ENCODE measurements at places on chromosomes 6 and 20. TPM values are rescaled to one million over a fixed set of nuclear protein-coding genes. Genes with fewer than 3 reads are reported as not detected.

HLA-E gene
- 28.5 TPM for total RNA-seq

OXT gene
- not detected for total RNA-seq

POPDC3 gene
- total RNA-seq = 7.4 TPM

CRISP2 gene
- total RNA-seq = 0.49 TPM

DTNBP1 gene
- total RNA-seq = 7.6 TPM

IL17F gene
- 0.25 TPM for total RNA-seq

TASP1 gene
- 18.2 TPM for total RNA-seq

BTN2A1 gene
- total RNA-seq = 11.1 TPM

GSS gene
- total RNA-seq = 22.6 TPM

SYCP2L gene
- total RNA-seq = 7.1 TPM

NHLRC1 gene
- total RNA-seq = 1.2 TPM

LCA5 gene
- total RNA-seq = 11.3 TPM

HTR1E gene
- not detected for total RNA-seq

PACRG gene
- 5.4 TPM for total RNA-seq

RSPO4 gene
- not detected for total RNA-seq

TFAP2D gene
- 0.49 TPM for total RNA-seq

IPCEF1 gene
- 10.1 TPM for total RNA-seq

PRELID3B gene
- total RNA-seq = 33.7 TPM

ALDH8A1 gene
- 0.74 TPM for total RNA-seq

C20orf144 gene
- total RNA-seq = not detected

SAMD5 gene
- total RNA-seq = 10.3 TPM

SYTL3 gene
- total RNA-seq = 3.0 TPM

RBM24 gene
- total RNA-seq = 26.1 TPM

SLC26A8 gene
- total RNA-seq = 3.2 TPM

NAA20 gene
- 26.6 TPM for total RNA-seq

MARCKS gene
- 269 TPM for total RNA-seq

ZFP57 gene
- total RNA-seq = not detected

CCND3 gene
- total RNA-seq = 13.0 TPM

PAX1 gene
- not detected for total RNA-seq

HLA-DQB2 gene
- not detected for total RNA-seq

SOX18 gene
- total RNA-seq = 1.2 TPM

AKAP12 gene
- 51.9 TPM for total RNA-seq

CCN6 gene
- total RNA-seq = not detected

SPAG4 gene
- 0.74 TPM for total RNA-seq

PABPC1L gene
- total RNA-seq = 5.2 TPM

FAM217A gene
- total RNA-seq = not detected

MLIP gene
- 5.9 TPM for total RNA-seq

CD93 gene
- total RNA-seq = 11.3 TPM

ZSCAN23 gene
- total RNA-seq = 10.8 TPM

C2 gene
- total RNA-seq = 1.7 TPM

TREML2 gene
- total RNA-seq = under 0.01 TPM

ID1 gene
- 35.7 TPM for total RNA-seq

LAMA4 gene
- total RNA-seq = 19.7 TPM

WFDC10B gene
- total RNA-seq = not detected

SLC16A10 gene
- total RNA-seq = 7.6 TPM

IRAK1BP1 gene
- total RNA-seq = 15.0 TPM

TP53TG5 gene
- not detected for total RNA-seq

TSPYL4 gene
- 73.0 TPM for total RNA-seq
